ENCODE measurements at places on chromosomes 3 and 15.

- no peak for DNase-seq
Observed at GRCh38 chr15:85913461-85913860, 118.7 kb upstream of the KLHL25 start.

- no peak for DNase-seq
Observed at GRCh38 chr3:188306435-188307005, 152.6 kb downstream of the LPP start.

- no peak for DNase-seq
Observed at GRCh38 chr15:74220475-74221248, 15.5 kb upstream of the CCDC33 start.

DNA sequence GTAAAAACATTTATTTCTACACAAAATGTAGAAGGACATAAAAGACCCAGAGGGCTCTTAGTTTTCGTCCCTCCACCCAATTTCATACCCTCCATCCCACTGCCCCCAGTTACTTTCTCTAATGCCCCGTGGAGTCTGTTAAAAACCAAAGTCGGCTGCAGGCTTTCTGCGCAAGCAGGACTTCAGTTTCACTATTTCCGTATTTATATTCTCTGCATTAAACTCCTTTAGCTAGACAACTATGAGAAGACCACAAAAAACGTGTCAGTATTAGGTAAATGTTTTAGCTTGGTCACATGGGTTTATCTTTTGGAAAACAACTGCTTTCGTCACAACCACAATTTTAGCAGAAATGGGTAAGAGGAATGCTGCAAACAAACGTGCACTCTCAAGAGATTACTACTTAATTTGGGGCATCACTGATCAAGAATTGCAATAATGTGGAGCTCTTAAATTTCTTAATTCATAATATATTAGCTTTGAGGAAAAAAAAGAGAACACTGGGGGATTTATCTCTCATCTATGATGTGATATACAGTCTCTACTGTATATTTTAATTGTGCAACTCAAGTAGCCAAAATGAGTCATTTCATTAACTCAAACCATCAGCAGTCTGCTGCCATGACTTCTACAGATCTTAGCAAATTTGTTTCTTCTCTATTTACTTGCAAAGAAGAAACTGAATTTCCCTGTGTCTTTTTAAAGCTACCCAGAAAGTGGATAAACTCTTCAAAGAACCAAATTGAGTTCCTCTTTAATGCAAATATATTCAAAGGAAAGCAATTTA is 740 bp upstream of the NSMCE3 start:
- DNase-seq = no peak

DNA sequence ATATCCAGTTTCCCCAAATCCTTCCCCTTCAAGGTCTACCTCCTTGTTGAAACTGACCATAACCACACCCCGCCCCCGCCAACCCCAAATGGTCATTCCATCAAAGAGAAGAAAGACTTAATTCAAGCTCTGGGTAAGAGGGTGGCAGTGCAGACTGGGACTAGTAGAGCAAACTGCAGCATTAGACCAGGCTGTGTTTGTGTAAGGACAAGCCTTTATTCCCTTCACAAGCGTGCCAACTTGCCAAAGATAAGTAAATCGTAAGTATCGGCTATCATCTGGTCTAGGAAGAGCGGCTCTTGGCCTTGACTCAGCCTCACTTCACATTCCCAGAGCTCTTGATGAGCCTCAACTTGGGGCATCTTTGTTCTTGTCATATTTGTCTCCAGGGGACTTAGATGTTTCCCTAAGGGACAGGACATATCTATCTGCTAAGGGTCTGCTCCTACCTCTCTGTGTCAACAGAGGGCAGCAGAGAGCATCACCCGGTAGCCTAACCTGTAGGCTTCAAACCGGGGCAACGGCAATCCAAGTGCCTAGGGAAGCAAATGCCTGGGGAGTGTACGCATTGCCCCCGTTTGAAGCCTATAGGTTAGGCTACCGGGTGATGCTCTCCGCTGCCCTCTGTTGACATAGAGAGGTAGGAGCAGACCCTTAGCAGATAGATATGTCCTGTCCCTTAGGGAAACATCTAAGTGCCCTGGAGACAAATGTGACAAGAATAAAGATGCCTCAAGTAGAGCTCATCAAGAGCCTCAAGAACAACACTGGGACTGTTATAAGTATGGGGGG is 8.9 kb upstream of the MAP3K13 start:
- DNase-seq = peak; percentile 66

- no peak for DNase-seq
Observed at GRCh38 chr3:197431346-197431910, 124.3 kb downstream of the BDH1 start.

GRCh38 chr3:187107989-187108388 is 31.3 kb downstream of the RPL39L start:
- DNase-seq = no peak

DNA sequence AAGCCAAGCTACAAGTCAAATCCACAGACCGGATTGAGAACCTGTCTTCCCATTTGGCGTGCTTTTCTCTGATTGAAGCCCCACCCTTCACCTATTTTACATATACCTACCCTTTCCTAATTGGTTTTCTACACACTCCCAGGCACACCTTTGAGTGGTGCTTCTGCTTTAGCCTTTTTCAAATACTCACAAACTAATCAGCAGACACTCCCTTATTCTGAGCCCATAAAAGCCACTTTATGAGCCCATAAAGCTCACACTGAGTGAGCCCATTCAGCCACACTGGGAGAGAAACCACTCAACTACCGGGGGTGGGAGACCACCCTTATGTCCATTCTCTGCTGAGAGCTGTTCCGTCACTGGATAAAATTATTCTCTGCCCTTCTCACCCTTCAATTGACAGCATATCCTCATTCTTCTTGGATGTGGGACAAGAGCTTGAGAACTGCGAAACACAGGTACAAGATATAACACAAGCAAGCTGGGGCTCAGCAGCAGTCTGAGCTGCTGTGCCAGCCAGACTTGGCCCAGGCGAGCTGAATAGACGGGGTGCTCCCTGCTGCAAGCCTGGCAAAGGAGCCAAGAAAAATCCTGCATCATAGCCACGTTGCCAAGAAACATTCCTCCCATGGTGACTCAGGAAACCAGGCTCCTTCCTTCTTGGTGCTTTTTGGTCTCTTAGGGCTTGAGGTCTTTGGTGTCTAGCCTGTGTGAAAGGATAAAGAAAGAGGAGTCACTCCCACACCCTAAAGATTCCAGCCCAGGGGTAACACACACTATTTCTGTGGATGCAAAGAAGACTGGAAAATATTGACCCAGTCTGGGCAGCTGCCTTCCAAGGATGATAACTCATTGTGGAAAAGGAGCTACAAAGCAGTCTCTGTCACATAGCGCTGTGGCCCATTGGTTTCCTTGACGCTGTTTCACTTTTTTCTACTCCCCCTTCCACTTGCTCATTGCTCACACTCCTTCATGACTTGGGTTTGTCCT is 609.7 kb downstream of the MCTP2 start:
- DNase-seq = no peak

DNA sequence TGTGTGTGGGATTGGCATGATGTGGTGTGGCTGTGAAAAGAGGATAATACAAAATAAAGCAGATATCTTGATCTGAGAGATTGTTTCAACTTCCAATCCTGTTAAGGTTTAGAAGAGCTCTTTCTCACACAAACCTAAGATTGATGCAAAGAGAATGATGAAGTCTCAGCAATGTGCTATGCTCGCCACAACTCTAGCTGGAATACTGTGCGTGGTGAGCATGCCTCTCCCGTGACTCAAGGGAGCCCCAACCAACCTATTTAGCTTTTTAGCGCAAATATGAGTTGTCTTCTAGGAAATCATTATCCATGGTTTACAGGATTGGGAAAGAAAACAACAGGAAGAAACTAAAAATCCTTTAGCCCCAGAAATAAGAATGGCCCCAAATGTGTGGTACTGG is 28.5 kb downstream of the BTLA start:
- no peak for DNase-seq

GRCh38 chr15:91346259-91346658 is 246.2 kb downstream of the SV2B start:
- DNase-seq = no peak

DNA sequence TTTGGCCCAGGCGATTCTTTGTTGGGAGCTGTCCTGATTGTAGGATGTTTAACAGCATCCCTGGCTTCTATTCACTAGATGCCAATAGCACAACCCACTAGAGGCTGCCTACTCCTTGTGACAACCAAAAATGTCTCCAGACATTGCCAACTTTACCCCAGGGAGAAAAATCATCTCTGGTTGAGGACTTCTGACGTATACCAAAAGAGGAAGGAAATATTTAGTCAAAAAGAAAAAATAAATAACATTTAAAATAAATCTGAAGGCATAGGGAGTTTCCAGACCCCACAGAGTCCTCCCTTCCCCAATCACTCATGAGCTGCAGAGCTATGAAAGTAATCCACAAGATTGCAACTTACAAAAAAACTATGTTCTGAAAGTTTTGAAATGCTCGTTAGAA is 61.0 kb downstream of the MECOM start:
- no peak for DNase-seq

DNA sequence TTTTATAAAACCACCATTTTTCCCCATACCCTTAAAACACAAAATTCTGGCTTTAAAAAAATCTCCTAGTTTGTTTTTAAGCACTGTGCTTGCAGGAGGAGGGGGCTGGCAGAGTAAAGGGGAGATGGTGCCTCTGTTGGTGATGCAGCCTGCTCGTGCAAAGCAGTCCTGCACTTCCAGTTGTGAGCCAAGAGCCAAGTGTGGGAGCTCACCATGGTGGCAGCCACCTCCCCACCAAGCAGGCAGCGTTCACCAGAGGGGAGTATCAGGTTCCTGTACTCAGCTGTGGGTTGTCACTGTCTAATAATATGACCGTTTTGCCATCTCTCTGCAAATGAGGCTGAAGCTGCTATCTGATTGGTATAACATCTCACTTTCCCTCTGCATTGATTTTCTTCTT is 164.8 kb downstream of the SYNPR start:
- DNase-seq = no peak

DNA sequence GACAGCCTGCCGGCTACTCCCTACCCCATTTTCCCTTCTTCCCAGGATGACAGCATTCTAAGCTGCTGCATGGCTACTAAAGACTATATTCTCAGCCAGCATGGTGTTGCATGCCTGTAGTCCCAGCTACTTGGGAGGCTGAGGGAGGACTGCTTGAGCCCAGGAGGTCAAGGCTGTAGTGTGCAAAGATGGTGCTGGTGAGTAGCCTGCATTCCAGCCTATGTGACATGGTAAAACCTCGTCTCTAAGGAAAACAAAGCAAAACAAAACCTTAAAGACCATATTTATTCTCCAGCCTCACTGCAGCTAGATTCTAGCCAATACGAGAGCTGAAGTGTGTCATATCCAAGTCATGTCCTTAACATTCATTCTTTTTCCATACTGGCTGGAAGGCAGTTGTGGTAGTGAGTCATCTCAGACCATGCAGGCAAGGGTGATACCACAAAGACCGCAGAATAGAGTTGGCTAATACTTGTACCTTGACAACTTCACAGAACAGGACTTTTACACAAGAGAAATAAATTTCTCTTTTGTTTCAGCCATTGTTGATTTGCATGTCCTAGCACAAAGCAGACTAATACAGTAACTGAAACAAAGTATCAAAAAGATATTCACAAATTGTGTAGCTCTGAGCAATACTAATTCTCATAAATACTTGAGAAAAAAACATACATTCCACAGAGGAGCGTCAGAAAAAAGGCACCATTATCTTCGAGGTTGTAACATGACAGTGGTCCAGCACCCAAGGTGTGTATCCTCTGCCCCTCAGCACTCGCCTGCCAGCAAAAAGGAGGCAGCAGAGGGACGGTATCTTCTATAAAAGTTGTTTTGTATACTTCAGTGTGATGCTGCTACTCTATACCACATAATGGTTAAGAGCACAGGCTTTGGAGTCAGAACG is 14.8 kb downstream of the PBRM1 start:
- peak; percentile 61 for DNase-seq

DNA sequence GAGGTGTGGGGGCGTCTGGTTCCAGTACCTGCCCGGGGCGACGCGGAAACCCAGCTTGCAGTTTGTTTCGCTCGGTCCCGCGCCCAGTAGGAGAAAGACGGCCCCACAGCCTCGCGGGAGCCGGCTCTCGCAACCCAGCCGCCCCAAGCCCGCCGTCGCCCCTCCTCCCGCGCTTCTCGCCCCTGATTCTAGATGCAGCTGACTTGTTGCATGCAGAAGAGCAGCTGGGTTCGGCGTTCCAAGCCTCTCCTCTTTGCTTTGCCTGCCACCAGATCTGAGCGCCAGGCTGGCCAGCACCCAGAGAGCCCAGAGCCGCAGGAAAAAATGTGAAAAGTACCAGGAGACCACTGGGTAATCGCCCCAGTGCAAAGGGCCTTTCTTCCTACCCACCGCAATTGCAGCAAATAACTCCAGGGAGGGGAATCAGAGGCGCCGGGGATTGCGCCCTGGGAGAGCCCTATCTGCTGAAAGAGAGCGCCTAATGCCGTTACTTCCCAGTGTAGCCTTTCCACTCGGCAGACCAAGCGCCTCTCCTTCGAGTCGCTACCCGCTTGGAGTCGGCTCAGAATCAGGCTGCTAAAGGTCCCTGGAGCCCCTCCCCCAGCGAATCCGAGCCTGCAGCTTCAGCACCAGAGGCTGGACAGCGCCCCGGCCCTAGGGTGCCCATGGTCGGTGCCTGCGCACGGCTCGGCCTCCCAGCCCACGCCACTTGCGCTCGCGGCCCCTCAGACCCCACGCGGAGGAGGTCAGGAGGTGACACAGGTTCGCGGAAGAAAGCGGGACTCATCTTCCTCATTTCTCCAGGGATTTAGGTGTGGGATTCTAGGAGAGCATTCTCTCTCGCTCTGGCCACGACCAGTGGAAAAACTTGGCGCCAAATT is 15.7 kb upstream of the AEN start:
- DNase-seq = no peak

DNA sequence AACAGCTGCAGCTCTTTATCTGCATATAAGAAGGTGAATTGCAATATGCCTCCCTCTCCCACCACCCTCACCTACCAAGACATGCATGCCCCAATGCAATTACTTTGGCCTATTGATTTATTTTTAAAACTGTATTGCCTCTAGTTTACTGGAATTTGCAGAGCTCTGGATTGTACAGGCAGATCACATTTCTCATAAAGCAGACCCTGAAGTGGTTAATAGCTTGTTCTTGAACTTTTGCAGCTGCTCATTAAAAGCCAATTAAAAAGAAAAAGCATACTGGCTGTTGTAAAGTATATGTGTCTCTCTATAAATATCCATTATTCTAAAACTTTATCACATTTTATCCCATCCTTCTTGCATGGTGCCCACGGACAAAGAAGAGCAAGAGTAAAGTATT is 221.5 kb upstream of the TOPAZ1 start:
- no peak for DNase-seq

DNA sequence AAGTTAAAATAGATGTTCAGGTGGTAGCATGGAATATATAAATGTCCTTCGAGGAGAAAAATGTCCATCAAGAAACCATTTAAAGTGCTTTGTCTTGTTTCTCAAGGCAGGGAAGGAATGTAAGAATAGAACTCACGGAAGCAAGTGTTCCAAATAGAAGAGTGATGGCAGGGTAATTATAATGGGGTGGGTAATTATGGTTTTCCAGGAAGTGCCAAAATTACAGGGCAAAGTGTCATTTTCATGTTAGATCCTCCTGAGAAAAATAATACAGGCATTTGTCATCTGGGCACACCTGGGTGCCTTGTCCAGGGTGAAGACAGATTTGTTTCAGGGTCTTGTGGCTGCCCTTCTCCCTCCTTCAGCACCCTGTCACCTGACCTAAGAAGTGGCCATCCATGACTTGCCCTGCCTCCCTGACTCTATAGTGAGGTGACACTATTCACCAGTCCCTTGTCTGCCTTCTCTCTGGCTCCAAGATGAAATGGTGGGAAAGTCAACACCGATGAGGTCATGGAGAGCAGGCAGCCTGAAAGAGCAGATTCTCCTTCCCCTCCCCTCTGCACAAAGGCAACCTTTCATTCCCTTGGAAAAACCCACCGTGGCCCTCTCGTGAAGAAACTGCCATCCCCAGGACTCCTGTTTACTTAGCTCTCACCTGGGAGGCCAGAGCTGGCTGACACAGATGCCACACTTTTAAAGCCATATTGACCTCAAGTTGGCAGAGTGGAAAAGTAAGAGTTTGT is 45.1 kb upstream of the AMOTL2 start:
- DNase-seq = no peak

Measured in right atrium auricular region (tissue), 2 donors.